Activated CD4-positive, CD25-positive, alpha-beta regulatory T cell treated with anti-CD3 and anti-CD28 coated beads, Interleukin-2, amount 50 U/mL, for 16 hours (primary cell): ENCODE measurements at places on chromosomes 13 and 19.

DNA sequence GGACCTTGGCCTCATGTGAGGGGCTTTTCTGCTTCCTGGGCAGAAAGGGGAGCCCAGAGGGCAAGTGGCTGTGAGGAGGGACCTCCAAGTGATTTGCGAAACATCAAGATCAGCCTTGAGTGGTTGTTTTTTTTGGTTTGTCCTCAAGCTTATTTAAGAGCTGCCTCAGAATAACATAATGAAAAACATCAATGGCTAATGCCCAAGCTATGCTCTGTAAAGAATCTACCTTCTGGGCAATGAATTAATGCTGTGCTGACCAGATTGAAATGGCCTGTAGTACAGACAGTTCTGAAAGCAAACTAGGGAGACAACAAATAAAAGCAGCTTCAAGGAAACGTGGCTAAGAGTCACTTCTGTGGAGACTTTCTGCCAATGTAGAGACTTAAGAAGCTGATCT, 8.3 kb downstream of the TMEM255B start:
- no peak for DNase-seq

GRCh38 chr13:26529441-26529840, 28.0 kb upstream of the WASF3 start:
- DNase-seq: no peak

GRCh38 chr19:39196320-39196719, 444 bp upstream of the NCCRP1 start:
- no peak for DNase-seq

DNA sequence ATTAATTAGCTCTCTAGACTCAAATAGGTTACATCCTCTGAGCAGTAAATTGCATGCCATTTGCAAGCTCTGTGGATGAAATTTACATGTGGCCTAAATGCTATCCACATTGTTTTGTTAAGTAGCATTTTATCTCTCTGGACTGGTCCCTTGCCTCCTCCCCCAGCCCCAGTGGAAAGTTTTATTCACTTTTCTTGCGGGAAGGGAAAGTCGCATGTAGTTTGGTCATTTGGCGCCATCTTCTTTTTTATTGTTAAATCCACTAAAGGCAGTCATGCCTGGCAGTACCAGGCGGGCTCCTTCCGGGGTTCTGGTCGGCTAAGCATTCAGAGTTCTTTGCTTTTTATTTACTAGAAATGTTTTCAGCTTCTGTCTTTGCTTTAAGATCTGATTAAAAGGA, 188.7 kb downstream of the TM9SF2 start:
- no peak for DNase-seq

- no peak for DNase-seq
These were observed 3.7 kb upstream of the CSNK1A1L start for GRCh38 chr13:37109051-37109678.

GRCh38 chr13:22126433-22127021, 455.7 kb downstream of the FGF9 start:
- no peak for DNase-seq

- DNase-seq: no peak
These were observed 66.4 kb downstream of the ZNF730 start for GRCh38 chr19:23183251-23183650.

- DNase-seq: no peak
These were observed 27.2 kb downstream of the ATP4B start for GRCh38 chr13:113630804-113631203.

- no peak for DNase-seq
These were observed 172.0 kb downstream of the TSHZ3 start for GRCh38 chr19:31177246-31177645.

DNA sequence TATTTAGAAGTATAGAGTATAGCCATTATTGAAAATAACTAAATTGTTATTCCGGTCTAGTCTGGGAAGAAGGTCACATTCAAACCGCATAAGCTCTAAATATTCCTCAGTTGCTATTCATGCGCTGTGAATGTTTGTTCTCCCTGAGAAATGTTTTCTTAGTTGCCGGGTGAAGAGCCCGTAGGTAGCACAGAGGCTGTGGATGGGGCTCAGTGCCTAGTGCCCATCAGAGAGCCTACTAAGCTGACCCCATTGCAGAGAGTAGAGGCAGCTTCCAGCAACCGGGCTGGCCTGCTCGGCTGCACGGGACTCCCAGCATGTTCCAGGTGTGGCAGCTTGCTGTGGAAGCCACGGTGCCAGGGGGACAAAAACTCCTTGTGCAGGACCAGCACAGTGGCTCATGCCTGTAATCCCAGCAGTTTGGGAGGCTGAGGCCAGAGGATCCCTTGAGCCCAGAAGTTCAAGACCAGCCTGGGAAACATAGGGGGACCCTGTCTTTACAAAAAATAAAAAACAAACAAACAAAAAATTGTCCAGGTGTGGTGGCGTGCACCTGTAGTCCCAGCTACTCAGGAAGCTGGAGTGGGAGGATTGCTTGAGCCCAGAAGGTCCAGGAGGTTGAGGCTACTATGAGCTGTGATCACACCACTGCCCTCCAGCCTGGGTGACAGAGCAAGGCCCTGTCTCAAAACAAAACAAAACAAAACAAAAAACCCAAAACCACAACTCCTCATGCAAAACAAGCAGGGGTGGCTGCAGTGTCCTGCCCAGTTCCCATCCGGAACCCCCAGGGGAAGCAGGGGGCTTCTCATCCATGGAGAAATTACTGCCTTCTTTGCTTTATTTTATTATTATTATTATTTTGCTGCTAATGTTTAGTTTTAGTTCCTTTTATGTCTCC, 82.5 kb downstream of the KCTD15 start:
- no peak for DNase-seq

DNA sequence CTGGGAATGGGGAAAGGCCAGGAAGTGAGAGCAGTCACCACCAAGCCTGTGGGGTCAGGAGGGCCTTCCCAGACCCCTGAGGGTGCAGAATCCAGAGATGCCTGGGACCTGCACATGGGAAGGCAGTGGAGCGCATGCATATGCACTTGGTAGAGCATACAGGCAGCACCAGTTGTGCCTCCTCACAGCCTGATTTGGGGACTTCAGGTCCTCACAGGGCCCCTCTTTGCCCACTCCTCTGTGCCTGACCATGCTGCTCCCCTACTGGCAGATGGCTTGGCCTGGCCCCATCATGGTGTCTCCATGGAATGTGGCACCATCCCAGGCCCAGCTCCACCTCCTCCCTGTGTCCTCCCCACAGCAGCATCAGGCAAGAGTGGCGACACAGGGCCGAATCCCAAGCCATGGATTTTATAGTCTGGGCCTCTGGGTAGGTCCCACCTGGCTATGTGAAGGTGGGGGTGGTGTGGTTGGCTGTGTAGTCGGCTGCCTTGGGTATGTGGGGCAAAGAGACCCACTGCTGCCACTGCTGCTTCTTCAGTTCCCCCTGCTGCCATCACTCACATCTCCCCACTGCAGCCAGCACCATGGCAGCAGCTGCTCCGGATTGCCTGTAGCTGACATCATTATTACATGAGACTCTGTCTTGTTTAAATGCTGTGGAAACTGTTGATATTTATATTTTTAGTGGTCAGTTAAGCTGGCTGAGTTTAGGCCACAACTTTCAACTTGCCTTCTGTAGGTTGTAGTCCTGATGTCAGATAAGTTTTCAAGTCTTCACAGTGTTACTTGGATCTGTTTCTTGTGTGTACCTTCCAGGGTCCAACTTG, 247.0 kb downstream of the GPC6 start:
- DNase-seq: no peak

DNA sequence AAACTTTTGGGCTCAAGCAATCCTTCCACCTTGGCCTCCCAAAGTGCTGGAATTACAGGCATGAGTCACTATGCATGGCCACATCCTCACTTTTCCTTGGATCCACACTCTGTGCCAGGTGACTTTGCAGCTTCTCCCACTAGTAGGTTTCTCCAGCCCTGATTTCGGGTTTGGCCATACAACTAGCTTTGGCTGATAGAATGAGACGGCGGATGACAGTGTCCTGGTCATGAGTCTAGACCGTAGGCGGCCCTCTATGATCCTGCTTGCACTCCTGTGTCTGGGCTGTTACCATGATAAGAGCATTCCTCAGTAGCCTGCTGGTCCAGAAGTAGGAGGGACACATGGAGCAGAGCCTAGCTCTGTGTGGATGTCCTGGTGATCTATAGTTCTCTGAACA, 112.5 kb upstream of the KL start:
- DNase-seq: no peak

DNA sequence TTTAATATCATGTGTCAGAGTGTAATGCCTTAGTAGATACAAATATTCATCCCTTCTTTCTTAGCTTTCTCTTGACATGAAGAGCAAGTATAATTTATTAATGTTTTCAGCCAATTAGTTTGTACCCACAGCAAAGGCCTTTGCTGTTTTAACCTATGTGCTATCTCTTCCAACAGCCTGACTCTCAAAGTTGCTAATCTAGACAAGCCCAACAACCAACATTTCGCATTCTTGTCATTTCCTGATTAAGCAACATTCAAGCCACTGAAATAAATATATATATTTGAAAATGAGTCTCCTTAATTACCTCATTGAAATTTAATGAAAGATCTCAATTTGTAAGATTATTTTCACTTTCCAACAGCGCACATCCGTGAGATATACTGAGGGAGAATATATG, 18.5 kb downstream of the EPSTI1 start:
- DNase-seq: no peak
